ENCODE measurements at places on chromosomes 1 and 21. TPM values are rescaled to one million over a fixed set of nuclear protein-coding genes. Genes with fewer than 3 reads are reported as not detected.

The FNDC10 gene
- total RNA-seq, result 1.5 TPM

The CYYR1 gene
- not detected for total RNA-seq

GRCh38 chr21:46664316-46664995, 29.0 kb downstream of the PRMT2 start:
- DNase-seq, result no peak

DNA sequence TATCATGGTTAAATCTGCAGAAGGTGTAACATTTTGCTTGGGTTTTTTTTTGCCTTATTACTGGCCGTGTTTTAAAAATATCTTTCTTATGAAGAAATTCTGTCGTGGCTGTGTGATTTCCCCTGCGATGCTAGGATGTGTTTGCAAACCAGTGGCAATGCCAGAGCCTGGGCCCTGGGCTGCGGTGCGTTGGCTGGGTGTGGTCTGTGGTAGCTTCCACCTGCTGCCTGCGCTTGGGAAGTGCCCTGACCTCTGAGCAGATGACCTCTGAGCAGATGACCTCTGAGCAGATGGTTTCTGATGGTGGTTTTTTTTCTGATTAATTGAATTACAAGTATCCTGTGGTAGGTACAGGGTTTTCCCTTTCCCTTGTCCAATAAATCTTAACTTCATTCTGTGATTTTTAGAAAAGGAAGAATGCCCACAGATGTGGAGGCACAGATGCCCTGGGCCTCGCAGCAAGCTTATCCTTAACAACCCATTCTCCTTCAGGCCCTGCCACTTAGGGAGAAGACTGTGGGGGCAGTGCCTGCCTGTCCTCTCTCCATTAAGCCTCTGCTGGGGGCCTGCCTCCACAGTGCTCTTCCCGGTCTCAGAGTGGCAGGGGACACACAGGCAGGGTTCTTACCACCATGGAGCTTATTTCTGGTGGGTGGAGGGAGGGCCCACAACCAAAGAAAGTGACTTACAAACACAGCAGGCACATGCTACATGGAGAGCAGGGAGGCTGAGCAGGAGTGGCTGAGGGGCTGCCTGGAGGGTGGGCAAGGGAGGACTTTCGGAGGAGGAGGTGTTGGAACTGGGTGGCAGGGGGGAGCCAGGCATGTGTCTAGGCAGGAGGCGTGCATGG, 81.7 kb downstream of the PCBP3 start:
- no peak for DNase-seq

DNA sequence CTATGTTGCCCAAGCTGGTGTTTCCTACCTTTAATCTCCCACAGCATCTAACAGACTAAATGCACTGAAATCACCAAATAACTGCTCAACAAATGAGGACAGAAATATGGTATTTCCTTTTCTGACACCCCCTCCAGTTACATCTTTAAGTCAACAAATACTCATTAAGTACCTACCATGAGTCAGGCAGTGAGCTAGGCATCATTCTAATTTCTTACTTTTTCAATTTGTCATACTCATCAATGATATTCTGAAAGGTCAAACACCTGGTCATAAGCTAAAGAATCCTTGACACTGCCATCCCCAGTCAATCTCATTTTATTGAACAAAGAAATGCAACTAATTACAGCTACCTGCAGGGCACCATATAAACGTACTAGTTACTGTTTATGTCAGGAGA, 36.6 kb downstream of the LUZP1 start:
- no peak for DNase-seq

DNA sequence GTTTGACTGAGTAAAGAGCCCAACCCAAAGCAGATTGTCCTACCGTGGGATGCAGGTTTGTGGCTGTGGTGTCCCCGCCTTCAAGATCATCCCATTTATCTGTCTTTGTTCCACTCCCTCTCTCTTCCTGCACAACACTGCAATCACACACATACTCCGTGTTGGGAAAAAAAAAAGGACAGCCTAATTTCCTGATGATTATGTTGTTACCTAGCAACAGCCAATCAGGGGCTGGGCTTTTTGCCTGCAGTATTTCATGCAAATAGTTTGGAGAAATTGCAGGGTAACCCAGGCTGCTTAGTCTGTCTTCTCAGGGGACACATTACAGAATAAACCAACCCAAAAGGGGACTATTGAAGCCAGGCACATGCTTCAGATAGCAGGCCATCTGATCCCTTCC, 38.3 kb downstream of the PHC2 start:
- DNase-seq, result no peak

GRCh38 chr1:215665215-215665614, 98.1 kb downstream of the KCTD3 start:
- peak; percentile 51 for DNase-seq

DNA sequence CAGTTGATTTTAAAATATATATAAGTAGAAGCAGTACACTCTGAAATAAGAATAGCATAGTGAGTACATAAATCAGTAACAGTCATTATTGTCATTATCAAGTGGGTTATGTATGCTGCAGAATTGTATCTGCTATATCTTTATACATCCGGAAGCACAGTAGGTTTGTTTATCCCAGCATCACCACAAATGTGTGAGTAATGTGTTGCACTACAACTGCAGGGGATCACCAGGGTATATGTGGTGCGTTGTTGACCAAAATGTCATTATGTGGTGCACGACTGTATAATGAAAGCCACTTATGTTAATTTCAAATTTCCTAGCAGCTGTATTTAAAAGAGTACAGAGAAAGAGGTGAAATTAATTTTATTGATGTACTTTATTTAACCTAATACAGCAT, 87.7 kb upstream of the GADD45A start:
- DNase-seq, result no peak

- peak; percentile 97 for DNase-seq
Measured at GRCh38 chr1:2227346-2228156, 568 bp upstream of the SKI start.

GRCh38 chr1:234607109-234608024, 2.6 kb downstream of the IRF2BP2 start:
- peak; percentile 40 for DNase-seq

DNA sequence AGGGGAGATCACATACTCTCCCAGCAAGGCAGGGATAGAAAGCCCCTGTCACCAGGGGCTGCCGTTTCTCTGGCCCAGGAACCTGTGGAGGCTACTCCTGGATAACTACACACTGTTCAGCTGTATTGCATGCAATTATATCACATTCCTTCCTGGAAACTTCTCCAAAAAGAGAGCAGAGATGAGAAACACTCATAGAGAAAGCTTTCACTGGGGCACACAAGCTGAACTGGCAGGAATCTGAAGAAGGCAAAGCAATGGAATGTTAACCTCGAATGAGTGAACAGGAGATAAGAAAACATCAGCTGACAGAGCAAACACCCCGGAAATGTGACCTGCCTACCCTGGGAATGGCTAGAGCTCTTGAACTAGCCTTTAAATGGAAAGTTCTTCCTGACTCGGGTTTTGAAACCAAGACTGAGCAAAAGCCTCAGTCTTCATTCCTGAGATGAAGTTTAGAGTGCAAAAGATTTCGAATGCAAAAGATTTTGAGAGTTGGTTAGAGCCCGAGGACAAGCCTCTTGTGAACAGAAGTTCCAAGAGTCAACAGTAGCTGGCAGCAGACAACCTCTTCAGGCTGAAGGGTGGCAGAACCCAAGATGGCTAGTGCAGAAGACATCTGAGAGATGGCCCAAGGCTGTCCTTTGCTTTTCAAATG, 32.3 kb downstream of the CCN1 start:
- no peak for DNase-seq

The TSPAN1 gene
- 0.53 TPM for total RNA-seq

- no peak for DNase-seq
Measured at GRCh38 chr1:222877854-222878253, 63.0 kb downstream of the DISP1 start.

The COL11A1 gene
- total RNA-seq, result not detected

GRCh38 chr1:211566431-211567025, 12.4 kb downstream of the SLC30A1 start:
- peak; percentile 23 for DNase-seq

DNA sequence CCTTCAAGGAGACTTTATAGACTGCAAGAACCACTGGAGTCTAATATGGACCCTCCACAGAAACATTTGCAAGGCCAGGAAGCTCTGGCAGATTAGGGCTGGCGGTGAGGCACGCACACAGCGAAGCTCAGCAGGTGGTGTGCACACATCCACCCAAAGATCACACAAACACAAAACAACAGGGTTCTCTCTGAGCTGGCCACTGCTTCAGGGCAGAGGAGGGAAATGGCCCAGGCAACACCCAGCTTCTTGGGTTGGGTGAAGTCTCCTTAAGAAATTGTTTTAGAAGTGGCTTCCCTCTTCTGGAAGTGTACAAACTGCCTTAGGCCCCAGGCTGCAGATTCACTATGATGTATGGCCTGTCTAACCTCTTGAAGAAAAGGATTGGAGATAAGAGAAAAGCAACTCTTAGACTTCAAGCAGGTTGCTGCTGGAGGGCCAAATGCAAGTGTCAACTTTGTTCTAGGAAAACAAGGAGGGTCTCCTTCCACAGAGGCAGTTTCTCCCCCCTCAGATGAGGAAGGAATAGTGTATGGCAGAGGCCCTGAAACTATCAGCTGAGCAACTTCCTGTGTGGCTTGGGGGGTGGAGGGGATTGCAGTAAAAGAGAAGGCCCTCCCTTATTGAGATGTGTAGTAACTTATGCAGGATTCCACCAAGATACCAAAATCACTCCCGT, 2.0 kb downstream of the RCSD1 start:
- DNase-seq, result peak; percentile 68

The ZNF697 gene
- 0.62 TPM for total RNA-seq

GRCh38 chr1:1299686-1300351, 7.9 kb downstream of the ACAP3 start:
- no peak for DNase-seq

The EPHB2 gene
- total RNA-seq, result 0.17 TPM

- DNase-seq, result no peak
Measured at GRCh38 chr1:15957221-15958095, 18.4 kb downstream of the ZBTB17 start.

- DNase-seq, result peak; percentile 33
Measured at GRCh38 chr1:53949023-53949990, 3.2 kb downstream of the LRRC42 start.

GRCh38 chr1:216176970-216177369, 246.3 kb downstream of the USH2A start:
- DNase-seq, result no peak

The SFN gene
- 1.5 TPM for total RNA-seq

The MPL gene
- not detected for total RNA-seq

GRCh38 chr1:192657760-192658159, 21.8 kb downstream of the RGS13 start:
- no peak for DNase-seq

DNA sequence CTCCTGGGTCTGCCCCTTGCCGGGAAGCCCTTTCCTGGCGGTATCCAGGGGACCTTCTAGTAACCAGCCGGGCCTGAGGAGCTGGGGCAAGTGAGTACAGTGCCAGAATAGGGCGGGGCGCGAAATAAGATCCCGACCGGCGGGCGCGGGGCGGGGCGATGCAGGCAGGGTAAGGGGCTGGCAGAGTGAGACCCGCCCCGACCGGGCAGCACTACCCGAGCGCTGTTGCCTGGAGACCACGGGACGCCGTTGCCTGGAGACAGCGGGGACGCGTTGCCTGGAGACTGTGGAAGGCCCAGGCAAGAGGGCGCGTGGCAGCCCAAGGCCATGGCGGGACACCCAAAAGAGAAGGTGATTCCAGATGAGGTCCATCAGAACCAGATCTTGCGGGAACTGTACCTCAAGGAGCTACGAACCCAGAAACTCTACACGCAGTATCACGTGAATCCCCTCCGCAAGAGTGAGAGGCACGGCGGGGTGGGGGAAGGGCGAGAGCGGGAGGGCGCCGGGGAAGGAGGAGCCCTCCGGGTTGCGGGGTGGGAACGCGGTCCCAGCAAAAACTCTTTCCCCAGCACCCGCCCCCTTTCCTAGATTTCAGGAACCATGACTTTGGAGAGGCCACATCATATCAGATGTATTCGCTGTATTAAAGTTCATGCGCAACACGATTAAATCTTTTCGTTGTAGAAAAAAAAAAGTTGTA, 24.3 kb downstream of the EBNA1BP2 start:
- peak; percentile 60 for DNase-seq

The UCK2 gene
- total RNA-seq, result 60.1 TPM

The LINGO4 gene
- 0.39 TPM for total RNA-seq

The S100A2 gene
- total RNA-seq, result 5.3 TPM

DNA sequence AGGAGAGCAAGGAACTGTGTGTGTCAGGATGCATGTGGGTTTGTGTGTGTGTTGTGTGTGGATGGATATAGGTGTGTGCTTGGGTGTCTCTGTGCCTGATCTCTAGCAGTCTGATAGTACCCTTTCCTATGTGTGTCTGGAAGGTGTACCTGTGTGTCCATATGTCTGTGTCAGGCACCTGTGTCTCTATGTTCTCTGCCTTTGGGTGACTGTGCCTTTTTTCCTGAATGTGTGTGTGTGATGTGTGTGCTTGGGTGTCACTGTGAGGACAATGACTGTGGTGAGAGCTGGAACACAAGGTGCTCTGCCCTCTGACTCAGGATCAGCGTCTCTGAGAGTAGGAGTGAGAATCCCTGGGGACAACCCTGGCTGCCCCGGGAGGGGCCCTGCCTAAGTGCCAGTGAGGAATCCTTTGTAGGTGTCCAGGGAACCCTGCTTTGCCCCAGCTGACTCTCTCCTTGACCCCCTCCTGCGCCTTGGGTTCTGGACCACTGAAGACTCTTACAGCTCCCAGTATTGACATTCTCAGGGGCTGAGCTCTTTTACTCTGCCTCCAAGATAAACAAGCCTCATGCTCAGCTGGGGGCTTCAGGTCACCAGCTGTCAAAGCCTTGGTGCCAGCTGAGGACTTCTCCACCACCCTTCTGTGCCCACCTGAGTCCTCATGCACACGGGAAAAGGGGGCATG, 735 bp upstream of the EFNA3 start:
- DNase-seq, result no peak

DNA sequence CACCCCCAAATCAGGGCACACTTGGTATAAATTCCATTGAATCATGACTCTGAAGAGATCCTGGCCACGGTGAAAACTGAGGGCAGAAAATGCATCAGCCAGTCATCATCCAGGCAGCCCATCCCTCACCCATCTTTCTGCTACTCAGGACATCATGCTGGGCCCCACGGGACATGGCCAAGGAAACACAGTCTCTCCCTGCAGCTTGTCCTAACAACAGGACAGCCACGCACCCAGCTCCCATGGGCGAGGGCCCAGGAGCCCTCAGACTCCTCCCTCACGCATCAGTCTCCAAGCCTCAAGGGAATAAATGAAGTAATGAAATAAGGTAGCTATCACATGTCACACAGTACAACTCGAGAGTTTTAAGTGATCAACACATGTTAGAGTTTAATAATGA, 37.8 kb downstream of the ELK4 start:
- peak; percentile 13 for DNase-seq

GRCh38 chr21:31448496-31448895, 104.4 kb upstream of the TIAM1 start:
- no peak for DNase-seq

- no peak for DNase-seq
Measured at GRCh38 chr1:92968138-92969032, 7.1 kb upstream of the DIPK1A start.

- DNase-seq, result no peak
Measured at GRCh38 chr1:43747736-43748135, 40.4 kb downstream of the ST3GAL3 start.

- DNase-seq, result peak; percentile 55
Measured at GRCh38 chr1:21651214-21652042, 17.7 kb downstream of the RAP1GAP start.

The CNKSR1 gene
- 1.5 TPM for total RNA-seq

The S100A7 gene
- not detected for total RNA-seq

The RBM15 gene
- total RNA-seq, result 60.2 TPM
